Stomach (tissue), 19 donors: ENCODE measurements at places on chromosomes 12 and 14. TPM values are rescaled to one million over a fixed set of nuclear protein-coding genes. Genes with fewer than 3 reads are reported as not detected.

GRCh38 chr12:28698553-28698952, 450.5 kb upstream of the FAR2 start:
- no peak for DNase-seq
- no peaks in the 10 kb centered on the region for H3K4me1 ChIP-seq
- no peak overlapping the region for H3K4me3 ChIP-seq
- H3K27ac ChIP-seq: no peak overlapping the region

Gene ADCY4
- polyA plus RNA-seq: 18.8 TPM

DNA sequence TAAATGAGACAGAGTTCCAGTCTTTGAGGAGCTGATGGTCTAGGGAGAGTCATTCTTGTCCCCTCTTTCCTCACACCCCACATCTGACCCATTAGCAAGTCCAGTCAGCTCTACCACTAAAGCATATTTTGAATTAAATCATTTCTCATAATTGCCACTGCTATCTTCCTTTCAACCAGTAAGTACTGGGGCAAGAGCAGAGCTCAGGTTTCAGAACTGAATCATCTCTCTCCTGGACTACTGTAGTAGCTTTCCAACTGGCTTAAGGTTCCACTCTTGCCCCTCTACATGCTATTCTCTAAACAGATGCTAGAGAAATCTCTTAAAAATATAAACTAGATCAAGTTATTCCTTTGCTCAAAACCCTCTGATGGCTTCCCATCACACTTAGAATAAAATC, 218.3 kb downstream of the TTC6 start:
- DNase-seq: no peak
- H3K27ac ChIP-seq: no peak overlapping the region
- H3K4me3 ChIP-seq: no peak overlapping the region
- H3K27me3 ChIP-seq: no peaks in the 10 kb centered on the region
- no peaks in the 10 kb centered on the region for H3K36me3 ChIP-seq

- H3K4me3 ChIP-seq: peak within 1 kb of the TSS; percentile 79
- no peaks in the 10 kb centered on the region for H3K27me3 ChIP-seq
Observed at GRCh38 chr12:66169221-66170170, at the start of gene TMBIM4. TSS of gene TMBIM4 (minus strand) at chr12:66169996. CDS start at chr12:66169951, 45 bp downstream.
